Hepatocyte (in vitro differentiated cells): ENCODE measurements at places on chromosomes 5 and 9.

DNA sequence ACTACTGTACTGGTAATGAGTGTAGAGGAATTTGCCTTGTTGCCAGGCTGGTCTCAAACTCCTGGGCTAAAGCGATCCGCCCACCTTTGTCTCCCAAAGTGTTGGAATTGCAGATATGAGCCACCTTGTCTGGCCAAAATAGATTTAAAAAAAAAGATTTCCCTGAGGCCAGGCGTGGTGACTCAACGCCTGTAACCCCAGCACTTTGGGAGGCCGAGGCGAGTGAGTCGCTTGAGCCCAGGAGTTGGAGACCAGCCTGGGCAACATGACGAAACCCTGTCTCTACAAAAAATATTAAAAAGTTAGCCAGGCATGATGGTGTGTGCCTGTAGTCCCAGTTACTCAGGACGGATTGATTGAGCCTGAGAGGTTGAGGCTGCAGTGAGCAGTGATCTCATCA lies 62.5 kb downstream of the IPO11 start:
- no peak for DNase-seq
- H3K36me3 ChIP-seq = no peaks in the 10 kb centered on the region
- H3K4me3 ChIP-seq = no peak overlapping the region
- H3K27ac ChIP-seq = no peak overlapping the region
- no peaks in the 10 kb centered on the region for H3K4me1 ChIP-seq

DNA sequence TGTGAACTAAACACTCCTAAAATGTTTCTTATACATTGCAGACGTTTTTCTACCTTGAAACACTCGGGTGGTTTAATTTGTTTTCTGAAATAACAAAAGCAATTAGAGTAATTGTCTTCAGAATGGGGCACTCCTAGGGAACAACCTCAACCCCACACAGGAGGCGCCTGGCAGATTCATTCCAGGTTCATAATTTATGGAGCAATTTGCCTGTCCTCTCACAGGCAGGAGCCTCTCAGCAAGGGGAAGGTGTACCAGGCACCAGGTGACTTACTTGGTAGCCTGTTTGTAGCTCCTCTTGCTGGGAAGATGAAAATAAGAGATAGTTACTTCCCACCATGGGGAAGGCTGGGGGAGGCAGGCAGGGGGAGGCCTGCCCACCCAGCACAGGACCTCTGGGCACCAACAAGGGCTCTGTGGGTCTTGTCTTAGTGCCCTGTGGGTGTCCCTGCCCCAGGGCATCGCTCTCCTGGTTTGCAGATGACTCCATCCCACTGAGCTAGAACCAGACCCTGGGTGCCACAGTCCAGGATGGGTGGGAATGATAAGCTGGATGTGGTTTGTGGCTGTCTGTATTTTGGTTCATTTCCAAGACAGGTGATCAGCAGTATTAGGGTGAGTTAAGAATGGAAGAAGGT lies 144.4 kb downstream of the FSTL4 start:
- H3K27me3 ChIP-seq = no peaks in the 10 kb centered on the region
- no peak overlapping the region for H3K27ac ChIP-seq
- H3K4me3 ChIP-seq = no peak overlapping the region
- H3K36me3 ChIP-seq = no peaks in the 10 kb centered on the region
- no peaks in the 10 kb centered on the region for H3K4me1 ChIP-seq

- H3K27me3 ChIP-seq = peaks cover 9% of the 10 kb centered on the region
- no peaks in the 10 kb centered on the region for H3K36me3 ChIP-seq
- H3K4me1 ChIP-seq = no peaks in the 10 kb centered on the region
- no peak for DNase-seq
These were observed 103.7 kb upstream of the MVB12B start for GRCh38 chr9:126222835-126223431.

GRCh38 chr5:178312880-178313282 lies 80.3 kb upstream of the PHYKPL start:
- H3K27me3 ChIP-seq = no peaks in the 10 kb centered on the region
- no peak overlapping the region for H3K4me3 ChIP-seq
- peaks cover 9% of the 10 kb centered on the region for H3K4me1 ChIP-seq
- H3K27ac ChIP-seq = peak overlapping the region; percentile 35

- no peaks in the 10 kb centered on the region for H3K36me3 ChIP-seq
- no peak overlapping the region for H3K27ac ChIP-seq
These were observed 105.6 kb downstream of the CSNK1G3 start for GRCh38 chr5:123617561-123617960.

GRCh38 chr9:36665387-36665786 lies 92.7 kb downstream of the MELK start:
- H3K4me3 ChIP-seq = no peak overlapping the region
- no peaks in the 10 kb centered on the region for H3K36me3 ChIP-seq
- DNase-seq = no peak

GRCh38 chr9:18564018-18564880 lies 90.3 kb downstream of the ADAMTSL1 start:
- H3K4me3 ChIP-seq = no peak overlapping the region
- no peaks in the 10 kb centered on the region for H3K4me1 ChIP-seq
- DNase-seq = no peak

DNA sequence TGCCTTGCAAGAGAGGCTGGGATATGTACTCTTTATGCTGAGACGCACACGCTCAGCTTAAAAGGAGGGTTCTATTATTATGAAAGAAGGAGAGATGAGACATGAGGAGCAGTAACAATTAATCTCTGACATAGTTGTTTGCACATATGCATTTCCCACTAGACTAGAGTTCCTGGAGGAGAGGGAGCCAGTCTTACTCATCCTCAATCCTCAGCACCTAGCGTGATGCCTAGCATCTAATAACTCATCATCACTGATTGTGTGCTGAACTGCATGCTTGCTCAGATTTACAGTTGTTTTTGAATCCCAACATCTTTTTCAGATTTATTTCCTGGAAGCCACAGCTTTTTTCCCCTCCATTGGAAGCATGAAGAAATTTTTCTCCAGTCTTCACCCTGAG lies 35.5 kb downstream of the GCNT4 start:
- no peak for DNase-seq
- H3K36me3 ChIP-seq = no peaks in the 10 kb centered on the region
- no peak overlapping the region for H3K4me3 ChIP-seq
- H3K4me1 ChIP-seq = no peaks in the 10 kb centered on the region

GRCh38 chr9:135230817-135231520 lies 143.5 kb downstream of the OLFM1 start:
- H3K27me3 ChIP-seq = peaks cover 9% of the 10 kb centered on the region
- H3K36me3 ChIP-seq = no peaks in the 10 kb centered on the region
- no peak overlapping the region for H3K4me3 ChIP-seq
- no peak for DNase-seq
- no peaks in the 10 kb centered on the region for H3K4me1 ChIP-seq

- no peaks in the 10 kb centered on the region for H3K27me3 ChIP-seq
- no peak overlapping the region for H3K4me3 ChIP-seq
- no peak for DNase-seq
- H3K4me1 ChIP-seq = peaks cover 51% of the 10 kb centered on the region
- no peaks in the 10 kb centered on the region for H3K36me3 ChIP-seq
These were observed 94.8 kb downstream of the AOPEP start for GRCh38 chr9:94821098-94821887.

DNA sequence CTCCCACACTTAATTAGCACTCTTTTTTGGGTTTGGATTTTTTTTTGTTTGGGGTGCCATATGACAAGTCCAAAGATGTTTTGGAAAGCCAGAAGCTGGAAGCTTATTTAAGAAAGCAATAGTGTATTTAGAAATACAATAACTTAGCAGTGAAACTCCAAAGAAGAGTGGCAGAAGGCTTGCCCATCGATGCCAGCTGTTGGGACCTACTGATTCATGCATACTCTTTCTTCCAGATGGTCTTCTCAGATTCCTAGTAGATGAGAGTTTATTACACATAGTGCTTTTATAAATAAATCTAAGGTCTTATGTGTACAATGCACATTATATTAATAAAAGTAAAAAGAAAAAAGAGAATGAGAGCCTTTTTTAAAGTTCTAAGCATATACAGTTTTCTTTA lies 374.6 kb downstream of the OSTF1 start:
- H3K27ac ChIP-seq = no peak overlapping the region
- H3K4me1 ChIP-seq = no peaks in the 10 kb centered on the region
- no peak for DNase-seq

GRCh38 chr5:75072061-75072460 lies 19.7 kb upstream of the GCNT4 start:
- H3K4me3 ChIP-seq = no peak overlapping the region
- H3K27ac ChIP-seq = no peak overlapping the region
- no peaks in the 10 kb centered on the region for H3K36me3 ChIP-seq
- no peak for DNase-seq

DNA sequence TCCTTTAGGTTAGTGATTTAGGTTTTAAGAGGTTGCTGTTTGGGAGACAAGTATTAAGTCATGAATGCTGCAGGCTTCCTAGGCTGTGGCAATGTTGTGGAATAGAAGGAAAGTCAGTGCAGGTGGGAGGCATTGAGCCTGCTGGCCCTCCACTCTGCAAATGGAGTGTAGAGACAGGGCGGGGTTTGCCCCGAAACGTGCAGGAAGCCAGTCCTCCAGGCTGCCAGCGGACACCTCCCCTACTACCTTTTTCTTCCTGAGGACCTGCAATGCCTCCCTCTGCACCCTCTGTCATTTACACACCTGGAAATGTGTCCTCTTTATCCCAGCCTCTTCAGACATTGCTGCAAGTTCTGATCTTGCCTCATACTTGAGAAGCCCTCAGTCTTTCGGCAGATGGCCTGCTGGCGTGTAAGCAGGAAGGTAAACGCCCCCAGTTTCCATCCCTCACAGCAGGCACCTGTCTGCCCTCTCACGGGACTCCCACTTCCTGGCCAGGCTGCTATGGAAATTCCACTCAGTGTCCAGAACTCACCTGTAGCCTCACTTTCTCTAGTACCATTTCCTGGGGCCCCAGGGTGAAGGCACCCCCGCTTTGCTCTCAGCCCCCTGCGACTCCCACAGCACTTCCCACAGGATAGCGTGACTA lies 81.6 kb upstream of the BOD1 start:
- H3K4me1 ChIP-seq = no peaks in the 10 kb centered on the region
- H3K36me3 ChIP-seq = no peaks in the 10 kb centered on the region
- H3K27ac ChIP-seq = no peak overlapping the region
- no peaks in the 10 kb centered on the region for H3K27me3 ChIP-seq
- no peak for DNase-seq

GRCh38 chr5:91643797-91644196 lies 260.7 kb upstream of the ARRDC3 start:
- H3K27me3 ChIP-seq = no peaks in the 10 kb centered on the region
- no peaks in the 10 kb centered on the region for H3K4me1 ChIP-seq
- H3K27ac ChIP-seq = no peak overlapping the region
- H3K36me3 ChIP-seq = no peaks in the 10 kb centered on the region

DNA sequence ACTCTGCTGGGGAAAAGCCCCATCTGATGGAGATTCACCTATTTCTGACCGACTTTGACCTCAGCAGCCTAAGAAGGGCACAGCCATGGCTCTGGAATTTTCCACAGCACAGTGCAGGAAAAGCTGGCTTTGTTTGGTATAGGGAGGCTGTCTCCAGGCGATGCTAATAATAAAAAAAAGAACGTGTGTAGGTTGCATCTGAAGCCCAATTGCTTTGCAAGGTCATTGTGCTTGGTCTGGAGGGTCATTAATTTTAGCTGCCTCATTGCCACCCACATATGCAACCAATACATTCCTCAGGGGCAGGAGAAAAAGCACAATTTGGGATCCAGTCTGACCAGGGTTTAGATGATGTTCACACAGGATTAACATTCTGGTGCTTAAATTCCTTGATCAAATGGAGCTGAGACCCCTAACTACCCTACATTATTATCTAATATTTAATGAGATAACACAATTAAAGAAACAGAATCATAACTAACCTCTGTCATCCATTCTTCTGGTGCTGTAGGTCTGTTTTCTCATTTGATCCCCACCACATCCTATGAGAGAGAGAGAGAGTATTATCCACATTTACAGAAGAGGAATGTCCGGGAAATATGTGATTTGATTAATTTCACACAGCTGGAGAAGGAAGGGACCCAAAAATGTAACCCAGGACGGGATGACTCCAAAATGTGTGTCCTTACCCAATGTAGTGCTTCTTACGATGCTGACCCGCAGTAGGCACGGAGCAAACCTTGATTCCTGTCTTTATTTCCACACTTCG lies 175.9 kb downstream of the RFK start:
- no peak overlapping the region for H3K27ac ChIP-seq
- H3K27me3 ChIP-seq = no peaks in the 10 kb centered on the region
- peaks cover 9% of the 10 kb centered on the region for H3K4me1 ChIP-seq
- no peak overlapping the region for H3K4me3 ChIP-seq
- no peak for DNase-seq

- H3K27me3 ChIP-seq = no peaks in the 10 kb centered on the region
- DNase-seq = peak; percentile 44
- peaks cover 47% of the 10 kb centered on the region for H3K4me1 ChIP-seq
- no peaks in the 10 kb centered on the region for H3K36me3 ChIP-seq
- H3K4me3 ChIP-seq = no peak overlapping the region
These were observed 1.5 kb downstream of the SPAAR start for GRCh38 chr9:35910613-35911359.

GRCh38 chr5:57900381-57900944 lies 417.9 kb upstream of the ACTBL2 start:
- H3K27me3 ChIP-seq = no peaks in the 10 kb centered on the region
- no peaks in the 10 kb centered on the region for H3K36me3 ChIP-seq
- no peaks in the 10 kb centered on the region for H3K4me1 ChIP-seq
- DNase-seq = no peak
- H3K4me3 ChIP-seq = no peak overlapping the region
- H3K27ac ChIP-seq = no peak overlapping the region

GRCh38 chr9:127567035-127567729 lies 44.9 kb upstream of the STXBP1 start:
- H3K36me3 ChIP-seq = no peaks in the 10 kb centered on the region
- peak; percentile 77 for DNase-seq
- H3K4me1 ChIP-seq = peaks cover 39% of the 10 kb centered on the region
- peak overlapping the region; percentile 91 for H3K27ac ChIP-seq

GRCh38 chr5:71910741-71911140 lies 191.7 kb downstream of the CARTPT start:
- no peak overlapping the region for H3K4me3 ChIP-seq
- DNase-seq = no peak
- H3K27ac ChIP-seq = no peak overlapping the region
- peaks cover 23% of the 10 kb centered on the region for H3K4me1 ChIP-seq

DNA sequence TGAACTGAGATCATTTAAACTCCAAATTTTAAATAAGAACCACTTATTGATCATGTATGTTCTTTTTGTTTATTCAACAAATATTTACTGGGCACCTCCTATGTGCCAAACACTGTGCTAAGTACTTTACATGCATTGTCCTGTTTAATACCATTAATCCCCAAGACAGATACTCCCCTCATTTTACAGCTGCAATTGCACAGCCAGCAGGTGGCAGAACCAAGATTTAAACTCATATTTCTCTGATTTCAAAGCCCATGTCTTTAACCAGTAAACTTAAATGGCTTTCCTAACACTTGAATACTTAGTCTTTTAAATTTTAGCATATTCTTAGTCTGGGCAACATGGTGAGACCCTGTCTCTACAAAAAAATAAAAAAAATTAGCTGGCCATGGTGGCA lies 43.4 kb upstream of the KIAA1958 start:
- no peaks in the 10 kb centered on the region for H3K4me1 ChIP-seq
- no peak overlapping the region for H3K27ac ChIP-seq
- no peaks in the 10 kb centered on the region for H3K36me3 ChIP-seq
- no peaks in the 10 kb centered on the region for H3K27me3 ChIP-seq

DNA sequence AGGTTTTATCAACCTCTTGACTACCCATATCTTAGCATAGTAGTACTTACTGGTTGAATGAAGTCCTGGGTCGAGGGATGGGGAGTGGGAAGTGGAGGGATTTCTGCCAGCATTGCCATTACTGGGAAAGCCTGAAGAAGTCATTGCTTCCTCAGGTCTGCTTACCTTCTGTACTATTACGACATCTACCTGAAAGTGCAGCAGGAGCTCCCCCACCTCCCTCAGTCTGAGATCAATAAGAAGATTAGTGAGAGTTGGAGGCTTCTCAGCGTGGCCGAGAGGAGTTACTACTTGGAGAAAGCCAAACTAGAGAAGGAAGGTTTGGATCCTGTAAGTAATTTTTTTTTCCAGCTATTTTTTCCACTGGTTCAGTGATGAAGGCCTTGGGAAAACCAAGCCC lies 5.8 kb downstream of the HMGXB3 start:
- H3K27ac ChIP-seq = no peak overlapping the region
- no peak overlapping the region for H3K4me3 ChIP-seq
- no peaks in the 10 kb centered on the region for H3K27me3 ChIP-seq
